ENCODE measurements at places on chromosomes 4 and X.
A peak's percentile ranks its signal among the peaks of the same experiment; 100 is the strongest.

DNA sequence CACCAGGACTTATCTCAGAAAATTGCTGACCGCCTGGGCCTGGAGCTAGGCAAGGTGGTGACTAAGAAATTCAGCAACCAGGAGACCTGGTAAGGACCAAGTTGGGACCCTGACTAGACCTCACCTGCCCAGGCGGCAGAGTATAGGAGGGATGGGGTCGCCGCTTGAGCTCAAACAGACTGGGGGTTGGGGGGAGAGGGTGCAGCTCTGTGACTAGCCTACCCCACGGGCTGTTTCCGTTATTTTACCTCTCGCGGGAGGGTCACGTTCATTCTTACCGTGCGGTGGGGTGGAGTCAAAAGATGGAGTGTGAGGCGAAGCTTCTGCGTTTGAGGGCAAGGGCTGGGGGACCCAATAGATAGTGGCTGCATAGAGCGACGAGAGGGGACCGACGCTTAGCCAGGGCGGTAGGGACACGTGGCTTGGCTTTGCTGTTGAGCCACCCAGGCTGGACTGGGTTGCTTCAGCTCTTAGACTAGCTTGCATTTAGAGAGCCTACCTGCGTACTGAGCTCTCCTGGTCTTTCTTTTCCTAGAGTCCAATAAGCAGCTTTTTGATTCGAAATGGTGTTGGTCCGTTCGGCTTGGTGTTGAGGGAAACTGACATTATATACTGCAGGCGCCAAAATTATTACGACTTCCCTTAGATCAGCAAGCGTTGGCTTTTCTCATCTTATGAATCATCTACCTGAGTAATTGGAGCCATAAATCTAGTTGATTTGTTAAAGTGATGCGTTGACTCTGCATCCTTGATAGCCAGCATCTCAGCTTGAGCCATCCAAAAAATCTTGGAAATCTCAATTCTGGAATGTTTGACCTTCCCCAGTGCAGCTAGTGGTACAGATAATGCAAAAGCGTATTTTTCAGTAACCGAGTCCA, 591 bp downstream of the PRPS1 start:
- DNase-seq = peak; percentile 11

DNA sequence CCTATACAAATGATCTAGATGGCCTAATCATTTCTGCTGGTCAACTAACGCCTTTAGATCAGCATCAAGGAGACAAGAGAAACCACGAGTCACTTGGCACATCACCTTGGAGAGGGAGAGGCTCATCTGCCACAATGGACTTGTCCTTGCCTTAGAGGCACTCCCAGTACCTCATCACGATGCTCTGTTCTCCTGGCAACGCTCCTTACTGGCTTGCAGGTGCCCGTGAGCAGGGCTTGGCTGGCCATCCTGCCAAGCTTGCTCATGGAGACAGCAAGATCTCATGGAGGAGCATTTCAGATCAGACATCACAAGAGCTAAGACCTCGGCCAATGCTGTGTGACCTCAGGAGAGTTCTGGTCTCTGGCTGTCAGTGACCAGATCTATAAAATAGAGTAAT, 2.7 kb upstream of the SMIM20 start:
- DNase-seq = no peak

DNA sequence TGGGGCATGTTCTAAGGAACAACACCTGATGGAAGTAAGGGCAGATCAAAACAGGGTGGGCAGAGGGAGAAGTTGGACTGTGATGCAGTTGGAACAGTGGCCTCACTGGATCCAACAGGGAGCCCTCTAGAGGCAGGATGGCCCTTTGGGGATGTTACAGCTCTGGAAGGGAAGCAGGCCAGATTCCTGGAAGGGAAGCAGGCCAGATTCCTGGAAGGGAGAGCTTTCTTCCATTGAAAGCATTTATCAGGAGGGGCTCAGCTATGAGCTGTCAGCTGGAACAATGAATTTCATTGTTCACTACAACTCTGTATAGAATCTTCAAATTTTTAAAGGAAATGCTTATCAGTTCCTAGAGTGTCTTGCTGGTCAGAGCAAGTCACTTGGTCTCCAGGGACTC, 17.7 kb downstream of the IL15 start:
- DNase-seq = no peak

DNA sequence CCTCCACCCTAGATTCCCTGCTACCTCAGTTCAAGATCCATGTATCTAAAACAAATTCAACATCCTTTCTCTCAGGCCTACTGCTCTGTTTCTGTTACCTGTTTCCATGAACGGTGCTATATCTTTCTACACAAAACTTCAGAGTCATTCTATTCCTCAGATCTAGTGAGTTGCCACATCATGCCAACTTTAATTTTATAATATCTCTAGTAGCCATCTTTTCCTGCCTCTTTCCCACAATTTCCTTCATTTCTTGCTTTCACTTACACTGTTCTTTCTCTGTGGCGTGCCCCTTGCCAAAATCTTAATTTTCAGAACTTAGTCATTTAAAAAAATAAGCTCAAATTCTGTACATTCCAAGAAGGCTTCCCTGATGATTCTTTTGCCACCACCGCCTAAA, 15.2 kb downstream of the GUCY1A1 start:
- no peak for DNase-seq

GRCh38 chrX:19350941-19351384, 7.2 kb downstream of the PDHA1 start:
- no peak for DNase-seq

GRCh38 chr4:19514276-19515070, 737.2 kb upstream of the SLIT2 start:
- no peak for DNase-seq

- no peak for DNase-seq
Observed at GRCh38 chr4:106287353-106287969, 28.5 kb downstream of the TBCK start.

DNA sequence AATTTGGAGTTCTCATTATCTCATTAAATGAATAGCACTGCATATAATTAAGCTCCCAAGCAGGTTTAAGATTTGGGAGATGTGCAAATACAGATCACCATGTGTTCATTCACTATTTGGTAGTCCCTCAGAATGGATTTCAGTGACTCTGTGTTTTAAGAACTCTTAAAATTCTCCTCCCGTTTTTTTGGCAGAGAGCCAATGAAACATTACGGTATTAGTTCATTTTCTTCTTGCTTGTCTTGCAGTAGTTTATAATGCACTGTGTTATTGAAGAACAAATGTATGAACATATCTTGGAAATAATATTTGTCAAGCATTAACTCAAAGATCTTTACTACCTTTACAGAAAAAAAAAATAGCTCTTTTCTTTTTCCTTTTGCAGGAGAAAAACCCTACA, 32.7 kb downstream of the KLF3 start:
- DNase-seq = peak; percentile 64

GRCh38 chr4:163662768-163663167, 168.3 kb downstream of the TMA16 start:
- no peak for DNase-seq

GRCh38 chrX:53332204-53332603, 50.8 kb upstream of the IQSEC2 start:
- no peak for DNase-seq

DNA sequence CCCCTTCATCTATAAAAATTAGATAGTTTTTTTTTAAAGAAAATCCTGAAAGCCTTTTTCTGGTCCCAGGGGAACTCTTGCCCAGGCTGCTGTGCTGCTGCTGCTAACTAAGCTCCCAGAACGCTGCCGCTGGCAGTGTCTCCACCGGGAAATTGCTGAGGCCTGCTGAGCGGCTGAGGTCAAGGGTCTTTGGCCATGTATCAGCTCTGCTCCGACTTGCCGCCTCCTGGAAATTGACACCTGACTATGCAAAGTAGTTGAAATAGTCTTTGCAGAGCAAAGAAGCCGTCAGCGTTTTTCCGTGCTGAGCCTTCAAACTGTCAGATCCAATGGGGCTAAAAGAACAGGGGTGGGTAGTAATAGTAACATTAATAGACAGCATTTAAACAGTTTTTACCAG, 839 bp downstream of the QDPR start:
- no peak for DNase-seq

DNA sequence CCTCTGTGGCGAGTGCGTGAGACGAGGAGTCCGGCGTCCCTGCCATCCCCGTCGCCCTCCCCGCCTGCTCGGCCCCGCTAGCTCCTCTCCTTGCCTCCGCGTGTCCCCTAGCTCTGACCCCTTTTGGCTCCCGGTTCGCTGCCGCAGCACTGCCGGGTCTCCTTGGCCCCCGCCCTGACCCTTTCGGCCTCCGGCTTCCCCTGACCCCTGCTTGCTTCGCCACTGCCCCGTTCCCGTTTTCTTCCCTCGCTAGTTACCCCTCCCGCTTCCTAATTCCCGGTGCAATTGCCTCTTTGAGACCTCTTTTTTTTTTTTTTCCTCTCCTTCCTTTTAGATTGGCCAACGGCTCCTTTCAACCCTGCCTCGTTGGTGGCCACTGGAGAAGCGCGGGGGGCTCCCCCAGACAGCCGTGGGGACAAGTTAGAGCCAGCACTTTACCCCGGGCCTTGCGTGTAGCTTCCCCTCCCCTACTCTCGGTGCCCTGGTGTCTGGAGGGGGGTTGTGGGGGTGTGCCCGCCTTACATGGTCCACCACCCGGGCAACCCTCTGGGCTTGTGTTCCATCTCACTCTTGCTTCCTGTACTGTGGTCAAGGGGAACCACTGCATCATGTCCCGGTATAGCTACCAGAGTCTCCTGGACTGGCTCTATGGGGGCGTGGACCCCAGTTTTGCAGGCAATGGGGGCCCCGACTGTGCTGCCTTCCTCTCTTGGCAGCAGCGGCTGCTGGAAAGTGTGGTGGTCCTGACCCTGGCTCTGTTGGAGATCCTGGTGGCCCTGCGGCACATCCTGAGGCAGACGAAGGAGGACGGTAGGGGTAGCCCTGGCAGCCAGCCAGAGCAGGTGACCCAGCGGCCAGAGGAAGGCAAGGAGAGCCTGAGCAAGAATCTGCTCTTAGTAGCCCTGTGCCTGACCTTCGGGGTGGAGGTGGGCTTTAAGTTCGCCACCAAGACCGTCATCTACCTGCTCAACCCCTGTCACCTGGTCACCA, 548 bp downstream of the TMEM164 start:
- DNase-seq = no peak

- DNase-seq = no peak
Observed at GRCh38 chr4:138310498-138310897, 68.3 kb upstream of the SLC7A11 start.

DNA sequence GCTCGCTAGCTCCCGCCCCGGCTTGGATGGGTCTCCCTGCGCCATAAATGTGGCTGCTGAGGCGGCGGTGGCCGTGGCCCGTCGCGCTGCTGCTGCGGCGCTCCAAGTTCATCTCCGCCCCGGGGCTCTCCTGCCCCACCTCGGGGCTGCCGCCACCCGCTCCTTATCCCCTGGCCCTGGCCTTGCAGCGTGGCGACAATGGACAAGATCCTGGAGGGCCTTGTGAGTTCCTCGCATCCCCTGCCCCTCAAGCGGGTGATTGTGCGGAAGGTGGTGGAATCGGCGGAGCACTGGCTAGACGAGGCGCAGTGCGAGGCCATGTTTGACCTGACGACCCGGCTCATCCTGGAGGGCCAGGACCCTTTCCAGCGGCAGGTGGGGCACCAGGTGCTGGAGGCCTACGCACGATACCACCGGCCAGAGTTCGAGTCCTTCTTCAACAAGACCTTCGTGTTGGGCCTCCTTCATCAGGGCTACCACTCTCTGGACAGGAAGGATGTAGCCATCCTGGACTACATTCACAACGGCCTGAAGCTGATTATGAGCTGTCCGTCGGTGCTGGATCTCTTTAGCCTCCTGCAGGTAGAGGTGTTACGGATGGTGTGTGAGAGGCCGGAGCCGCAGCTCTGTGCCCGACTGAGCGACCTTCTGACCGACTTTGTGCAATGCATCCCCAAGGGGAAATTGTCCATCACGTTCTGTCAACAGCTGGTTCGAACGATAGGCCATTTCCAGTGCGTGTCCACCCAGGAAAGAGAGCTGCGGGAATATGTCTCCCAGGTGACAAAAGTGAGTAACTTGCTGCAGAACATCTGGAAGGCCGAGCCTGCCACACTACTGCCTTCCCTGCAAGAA, 763 bp downstream of the USP38 start:
- peak; percentile 31 for DNase-seq
